GM23248 (cell line): ENCODE measurements at places on chromosomes 6 and 20. TPM values are rescaled to one million over a fixed set of nuclear protein-coding genes. Genes with fewer than 3 reads are reported as not detected.
A peak's percentile ranks its signal among the peaks of the same experiment; 100 is the strongest.

SLC22A2 gene
- polyA plus RNA-seq, result not detected in 2 replicates

PSMB8 gene
- 33.5 and 36.0 TPM in 2 replicates for polyA plus RNA-seq

GRCh38 chr6:46876126-46876525 lies 45.6 kb downstream of the ADGRF5 start:
- DNase-seq, result peak; percentile 5

DNA sequence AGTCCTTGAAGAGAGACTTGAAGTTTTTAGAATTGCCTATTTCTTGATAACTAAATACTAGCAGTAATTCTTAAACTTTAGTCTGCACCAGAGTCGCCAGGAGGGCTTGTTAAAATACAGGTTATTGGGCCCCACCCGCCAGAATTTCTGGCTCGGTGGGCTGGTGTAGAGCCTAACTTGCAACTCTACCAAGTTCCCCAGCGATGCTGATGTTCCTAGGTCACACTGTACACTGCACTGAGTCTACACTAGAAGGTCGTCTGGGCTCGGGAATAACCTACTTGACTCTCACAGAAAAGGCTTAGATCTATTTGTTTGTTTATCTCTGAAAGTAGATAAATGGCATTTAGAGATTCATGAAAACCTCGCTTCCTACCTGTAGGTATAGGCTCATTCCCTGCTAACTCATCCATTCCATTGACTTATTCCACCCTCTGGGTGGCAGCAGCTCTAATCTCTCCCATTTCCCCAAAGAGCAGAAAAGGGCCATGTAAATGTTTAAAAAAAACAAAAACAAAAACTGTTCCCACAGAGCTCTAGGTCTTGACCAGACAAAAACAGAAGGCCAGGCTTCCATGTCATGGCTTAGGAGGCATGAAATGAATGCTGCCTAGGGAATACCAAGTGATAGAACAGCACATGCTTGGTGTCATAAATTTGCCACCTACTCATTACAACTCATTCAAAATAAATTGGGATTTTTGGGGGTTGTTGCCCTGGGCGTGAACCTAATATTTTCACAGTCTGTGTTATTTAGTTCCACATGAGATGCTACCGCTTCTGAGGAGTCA lies 292.1 kb downstream of the ADGB start:
- DNase-seq, result peak; percentile 11

- no peak for DNase-seq
These were observed 41.1 kb downstream of the KLHL31 start for GRCh38 chr6:53624502-53624901.

DNA sequence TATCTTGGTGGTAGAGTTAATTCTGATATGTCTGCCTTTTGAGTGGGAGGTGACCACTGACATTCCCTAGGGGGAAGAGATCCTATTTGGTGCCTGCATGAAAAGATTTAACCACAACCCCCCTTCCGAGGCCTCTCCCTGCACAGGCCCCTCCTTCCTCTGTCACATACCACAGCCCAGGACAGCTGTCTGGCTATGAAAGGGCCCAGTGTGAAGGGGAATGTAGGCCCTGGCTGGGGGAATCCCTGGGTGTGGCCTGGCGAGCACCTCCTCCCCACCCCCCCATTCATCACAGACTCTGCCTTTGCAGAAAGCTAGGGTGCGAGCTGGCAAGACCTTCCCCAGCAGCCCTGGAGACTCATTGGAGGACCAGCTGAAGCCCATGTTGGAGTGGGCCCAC lies 27.4 kb upstream of the MAPRE1 start:
- DNase-seq, result peak; percentile 4

DNA sequence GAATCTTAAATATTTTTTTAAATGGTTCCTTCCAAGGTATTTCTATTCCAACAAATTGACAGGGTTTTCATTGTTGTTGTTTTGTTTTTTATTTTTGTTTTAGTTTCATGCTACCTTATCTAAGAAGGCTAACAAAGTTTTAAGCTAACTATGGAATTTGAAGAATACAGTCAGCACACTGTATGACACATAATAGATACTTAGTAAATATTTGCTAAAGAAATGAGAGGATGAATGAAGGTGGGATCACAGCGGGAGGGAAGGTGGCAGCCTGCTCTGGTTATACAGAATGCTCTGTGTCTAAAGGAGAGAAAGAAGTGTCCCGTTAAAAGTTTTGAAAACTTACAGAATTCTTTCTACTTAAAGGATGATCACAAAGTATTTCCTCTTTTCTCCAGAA lies 43.7 kb upstream of the DST start:
- DNase-seq, result no peak

GRCh38 chr6:130240232-130240631 lies 17.5 kb upstream of the SAMD3 start:
- DNase-seq, result peak; percentile 88

- DNase-seq, result no peak
These were observed 100.0 kb downstream of the NDUFAF5 start for GRCh38 chr20:13884803-13885202.

DNA sequence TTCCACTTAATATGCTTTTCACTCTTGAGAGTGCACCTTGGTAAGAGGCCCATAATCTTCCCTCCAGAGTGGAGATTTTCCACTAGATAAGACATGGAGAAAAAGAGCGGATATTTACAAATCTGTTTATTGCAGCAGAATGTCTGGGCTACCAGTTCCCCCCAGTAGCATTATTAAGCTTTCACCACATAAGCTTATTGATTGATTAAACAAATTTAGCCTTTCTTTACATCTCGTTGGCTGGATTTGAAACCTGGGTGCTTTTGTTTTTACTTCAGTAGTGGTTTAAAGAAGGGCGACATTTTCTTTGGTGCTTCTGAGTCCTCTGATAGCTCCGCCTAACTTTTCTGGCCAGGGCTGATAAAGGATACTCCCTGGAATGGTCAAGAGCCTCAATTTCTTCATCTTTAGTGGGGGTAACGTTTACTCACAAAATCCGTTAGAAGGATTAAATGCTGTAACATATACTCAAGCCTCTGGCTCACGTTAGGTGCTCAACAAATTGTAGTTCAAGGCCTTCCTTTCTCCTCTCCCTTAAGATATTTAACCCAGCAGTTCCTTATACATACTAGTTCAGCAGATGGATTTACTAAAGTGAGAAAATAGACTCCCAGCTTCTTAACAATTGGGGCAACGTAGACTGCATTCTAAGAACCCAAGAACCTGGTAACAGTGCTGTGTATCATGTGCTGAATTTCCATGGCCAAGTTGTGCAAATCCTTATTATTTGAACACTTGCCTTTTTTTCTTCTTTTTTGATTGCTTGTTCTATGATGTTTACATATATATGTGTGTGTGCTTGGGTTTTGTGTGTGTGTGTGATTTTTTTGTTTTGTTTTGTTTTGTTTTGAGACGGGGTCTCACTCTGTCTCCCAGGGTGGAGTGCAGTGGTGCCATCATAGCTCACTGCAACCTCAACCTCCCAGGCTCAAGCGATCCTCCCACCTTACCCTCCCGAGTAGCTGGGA lies 91.4 kb downstream of the RREB1 start:
- no peak for DNase-seq

EGFL8 gene
- polyA plus RNA-seq, result 2.6 and 3.8 TPM in 2 replicates

FNDC11 gene
- 0.15 and 0.37 TPM in 2 replicates for polyA plus RNA-seq

LAMA2 gene
- polyA plus RNA-seq, result 7.2 and 8.3 TPM in 2 replicates

DNA sequence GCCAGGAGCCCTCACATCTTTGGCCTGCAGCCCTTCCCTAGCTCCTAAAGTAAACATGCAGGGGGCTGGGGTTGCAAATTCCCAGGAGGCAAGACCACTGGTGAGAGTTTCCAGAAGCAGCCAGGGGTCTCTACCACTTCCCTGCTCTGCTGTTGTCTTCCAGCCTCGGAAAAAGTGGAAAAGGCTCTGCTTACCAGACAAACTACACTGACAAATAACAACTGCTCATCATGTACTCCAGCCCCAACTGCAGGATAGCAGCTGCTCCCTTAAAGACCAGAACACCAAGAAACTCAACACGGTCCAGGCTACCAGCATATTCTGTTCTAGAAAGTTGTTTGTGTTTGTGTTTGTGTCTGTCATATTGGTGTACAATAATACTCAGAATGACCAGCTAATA lies 187.5 kb upstream of the MARCKS start:
- no peak for DNase-seq

LY6G6D gene
- not detected in 2 replicates for polyA plus RNA-seq

ATXN1 gene
- 14.2 and 15.7 TPM in 2 replicates for polyA plus RNA-seq

DNA sequence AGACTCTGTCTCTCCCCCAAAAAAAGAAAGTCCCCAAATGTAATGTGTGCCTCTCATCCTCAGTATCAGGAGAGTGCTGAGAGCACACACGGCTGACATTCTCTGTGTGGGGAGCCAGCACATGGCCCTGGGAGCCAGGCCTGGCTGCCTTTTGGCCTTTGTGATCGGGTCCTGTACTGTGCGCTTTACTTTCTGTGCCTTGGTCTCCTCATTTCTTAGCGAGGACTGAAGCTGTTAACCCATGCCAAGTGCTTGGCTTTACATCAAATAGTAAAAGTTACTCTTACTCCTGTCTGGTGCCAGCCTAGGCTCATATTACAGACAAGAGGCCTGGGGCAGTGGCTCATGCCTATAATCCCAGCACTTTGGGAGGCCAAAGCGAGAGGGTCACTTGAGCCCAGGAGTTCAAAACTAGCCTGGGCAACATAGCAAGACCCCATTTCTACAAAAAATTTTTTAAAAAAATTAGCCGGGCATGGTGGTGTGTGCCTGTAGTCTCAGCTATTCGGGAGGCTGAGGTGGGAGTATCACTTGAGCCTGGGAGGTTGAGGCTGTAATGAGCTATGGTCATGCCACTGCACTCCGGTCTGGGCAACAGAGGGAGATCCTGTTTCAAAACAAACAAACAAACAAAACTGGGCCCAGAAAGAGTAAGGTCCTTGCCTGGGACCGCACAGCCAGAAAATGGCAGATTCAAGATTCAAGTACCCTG lies 50.3 kb downstream of the SNAI1 start:
- no peak for DNase-seq

SH3BGRL2 gene
- 1.1 TPM in 2 replicates for polyA plus RNA-seq

DST gene
- polyA plus RNA-seq, result 142 and 181 TPM in 2 replicates

TCP11 gene
- not detected in 2 replicates for polyA plus RNA-seq
